Tibial nerve (tissue), 4 donors: ENCODE measurements at places on chromosomes 6 and 20. TPM values are rescaled to one million over a fixed set of nuclear protein-coding genes. Genes with fewer than 3 reads are reported as not detected.
A peak's percentile ranks its signal among the peaks of the same experiment; 100 is the strongest.

The NINL gene
- 9.6 TPM for total RNA-seq

The ZNF391 gene
- 3.3 TPM for total RNA-seq

The AFDN gene
- 148 TPM for total RNA-seq

The FOXF2 gene
- 0.21 TPM for total RNA-seq

The FOXC1 gene
- 53.5 TPM for total RNA-seq

The FIG4 gene
- 12.6 TPM for total RNA-seq

The RAD21L1 gene
- total RNA-seq = not detected

The PCNA gene
- total RNA-seq = 34.2 TPM

The EBF4 gene
- 4.8 TPM for total RNA-seq

DNA sequence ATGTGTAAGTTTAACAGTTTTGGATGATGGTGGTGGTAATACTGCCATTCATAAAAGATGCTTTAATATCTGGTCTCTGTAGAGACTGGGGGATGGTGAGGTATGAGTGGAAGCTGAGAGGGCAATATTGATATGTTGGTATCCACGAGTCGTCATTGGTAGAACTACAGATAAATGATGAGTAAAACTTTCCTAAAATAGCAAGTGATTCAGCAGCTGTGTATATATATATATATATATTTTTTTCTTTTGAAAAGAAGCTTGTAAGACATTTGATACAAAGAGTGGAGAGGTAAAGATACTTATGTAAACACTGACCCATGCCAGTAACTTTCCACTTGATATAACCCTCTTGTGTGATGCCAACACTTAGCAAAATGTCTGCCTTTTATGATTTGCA lies 41.7 kb upstream of the CITED2 start:
- no peaks in the 10 kb centered on the region for H3K4me1 ChIP-seq
- no peak overlapping the region for H3K27ac ChIP-seq
- H3K27me3 ChIP-seq = no peaks in the 10 kb centered on the region
- DNase-seq = no peak
- H3K36me3 ChIP-seq = no peaks in the 10 kb centered on the region

DNA sequence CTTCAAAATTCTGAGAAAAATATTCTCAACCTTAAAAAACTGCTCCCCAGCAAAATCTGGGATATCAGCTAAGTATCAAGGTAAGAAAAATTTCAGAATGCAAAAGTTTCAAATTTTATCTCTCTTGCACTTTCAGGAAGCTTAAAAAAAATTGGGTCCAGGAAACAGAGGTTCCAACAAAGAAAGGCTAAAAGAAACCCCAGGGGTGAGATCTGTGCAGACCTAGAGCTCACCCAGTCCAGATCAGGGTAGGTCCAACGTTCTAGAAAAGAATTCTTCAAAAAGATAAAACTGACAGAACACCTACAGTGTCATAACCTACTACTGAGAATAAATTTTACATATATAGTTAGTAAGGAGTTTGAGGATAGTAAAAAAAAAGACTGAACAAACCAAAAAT lies 23.5 kb downstream of the ILRUN start:
- no peak for DNase-seq
- no peak overlapping the region for H3K27ac ChIP-seq
- no peaks in the 10 kb centered on the region for H3K36me3 ChIP-seq
- H3K4me1 ChIP-seq = peaks cover 44% of the 10 kb centered on the region
- H3K27me3 ChIP-seq = no peaks in the 10 kb centered on the region

GRCh38 chr20:3681931-3682781 lies at the start of gene ADAM33:
Gene ADAM33, minus strand, starts transcription at chr20:3682010. Its CDS starts 6 bp downstream, at chr20:3682004.
- no peaks in the 10 kb centered on the region for H3K36me3 ChIP-seq
- peak within 1 kb of the TSS; percentile 93 for H3K27ac ChIP-seq
- H3K27me3 ChIP-seq = peaks cover 16% of the 10 kb centered on the region
- no peaks in the 10 kb centered on the region for H3K4me1 ChIP-seq

GRCh38 chr6:118876198-118876597 lies 17.8 kb upstream of the ASF1A start:
- H3K4me3 ChIP-seq = no peak overlapping the region
- no peaks in the 10 kb centered on the region for H3K27me3 ChIP-seq
- H3K27ac ChIP-seq = no peak overlapping the region
- H3K36me3 ChIP-seq = no peaks in the 10 kb centered on the region

DNA sequence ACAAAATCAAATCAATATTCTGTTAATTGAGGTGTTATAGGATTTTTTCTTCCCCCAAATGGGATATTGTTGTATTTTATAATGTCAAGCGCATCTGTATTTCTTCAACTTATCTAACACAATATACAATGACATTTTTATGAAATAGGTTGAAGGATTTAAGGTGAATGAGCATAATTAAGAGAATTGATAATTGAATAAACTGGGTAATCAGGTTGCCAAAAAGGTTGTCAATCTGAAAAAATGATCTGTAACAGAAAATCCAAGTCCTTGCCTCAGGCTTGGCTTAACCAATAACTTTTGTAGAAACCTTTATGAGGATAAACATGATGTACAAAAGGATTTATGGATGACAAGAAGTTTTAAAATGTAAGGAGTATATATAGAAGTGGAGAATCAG lies 1101.7 kb upstream of the EYS start:
- DNase-seq = no peak
- no peak overlapping the region for H3K27ac ChIP-seq
- H3K4me1 ChIP-seq = no peaks in the 10 kb centered on the region
- no peaks in the 10 kb centered on the region for H3K27me3 ChIP-seq
- no peak overlapping the region for H3K4me3 ChIP-seq
- no peaks in the 10 kb centered on the region for H3K36me3 ChIP-seq

DNA sequence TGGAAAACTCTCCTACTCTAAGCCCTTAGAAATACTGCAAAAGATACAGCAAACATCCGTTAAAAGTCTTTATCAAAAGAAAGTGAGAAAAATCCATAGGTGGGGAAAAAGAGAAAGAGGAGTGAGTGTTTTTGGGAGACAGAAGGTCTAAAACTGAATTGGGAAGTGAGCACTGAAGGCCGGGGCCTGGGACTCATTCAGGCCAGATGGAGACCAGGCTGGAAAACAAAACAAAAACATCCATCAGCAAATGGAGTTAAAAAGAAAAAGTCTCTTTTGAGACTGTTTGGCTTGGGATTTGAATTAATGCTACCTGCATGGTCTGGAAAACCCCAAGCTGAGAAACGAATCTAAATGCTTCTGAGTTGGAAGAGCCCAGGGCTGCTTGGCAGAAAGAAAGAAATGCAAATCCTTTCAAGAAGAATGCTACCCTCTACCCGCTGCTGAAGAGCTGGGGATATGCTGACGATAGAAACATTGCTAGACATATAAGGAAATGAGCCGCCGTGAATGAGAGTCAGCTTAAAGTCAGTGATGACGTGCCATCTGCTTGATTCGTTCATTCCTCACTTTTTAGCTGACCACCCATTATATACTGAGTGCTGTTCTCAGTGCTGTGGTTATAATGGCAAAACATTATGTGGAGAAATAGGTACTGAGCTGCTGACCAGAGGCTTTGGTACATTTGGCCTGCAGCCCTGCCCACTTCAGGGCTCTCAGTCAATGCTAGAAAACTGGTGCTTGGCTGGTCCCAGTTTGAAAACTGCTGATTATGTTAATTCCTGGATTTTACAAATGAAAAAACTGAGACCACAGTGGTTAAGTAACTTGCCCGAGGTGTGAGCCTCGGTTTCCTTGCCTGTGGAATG lies 28.0 kb upstream of the TULP4 start:
- H3K4me1 ChIP-seq = no peaks in the 10 kb centered on the region
- H3K36me3 ChIP-seq = no peaks in the 10 kb centered on the region
- H3K27ac ChIP-seq = peak overlapping the region; percentile 54
- no peak overlapping the region for H3K4me3 ChIP-seq

DNA sequence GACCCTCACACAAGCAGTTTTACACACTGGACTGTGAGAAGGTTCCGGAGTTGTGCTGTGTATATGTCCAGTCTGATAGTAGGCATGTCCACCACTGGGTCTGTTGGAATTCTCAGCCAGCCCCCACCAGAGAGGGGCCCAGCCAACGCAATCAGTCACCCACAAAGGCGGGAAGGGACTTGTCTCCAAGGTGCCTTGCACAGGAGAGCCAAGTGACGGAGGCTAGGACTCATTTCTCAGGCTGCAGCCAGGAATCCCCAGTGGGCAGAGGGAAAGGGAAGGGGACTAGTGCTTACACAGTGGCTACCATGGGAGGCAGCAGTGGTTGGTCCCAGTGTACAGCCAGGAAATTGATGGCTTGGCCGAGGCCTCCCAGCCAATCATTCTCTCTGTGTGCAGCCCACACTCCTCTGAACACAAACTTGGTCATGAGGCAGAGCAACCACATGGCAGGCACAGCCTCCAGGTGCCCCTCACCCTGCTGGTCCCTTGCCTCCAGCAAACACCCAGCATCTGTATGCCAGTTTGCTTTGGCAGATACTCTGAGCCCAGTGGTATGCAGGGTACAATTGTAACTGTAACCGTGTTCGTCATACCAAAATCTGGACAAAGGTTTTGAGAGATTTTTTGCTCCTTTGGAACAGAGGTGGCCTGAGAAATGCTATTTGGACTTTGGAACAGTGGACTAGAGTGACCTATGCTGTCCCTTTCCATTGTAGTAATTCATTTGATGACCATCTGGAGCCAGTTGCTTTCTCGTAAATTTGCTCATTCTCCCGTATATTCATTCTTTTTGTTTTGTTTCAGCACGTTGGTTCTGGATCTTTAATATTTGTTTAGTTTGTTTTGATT lies 72.9 kb upstream of the MYL9 start:
- no peak for DNase-seq
- no peak overlapping the region for H3K4me3 ChIP-seq
- peaks cover 89% of the 10 kb centered on the region for H3K4me1 ChIP-seq
- H3K27ac ChIP-seq = peak overlapping the region; percentile 51
- H3K27me3 ChIP-seq = no peaks in the 10 kb centered on the region

DNA sequence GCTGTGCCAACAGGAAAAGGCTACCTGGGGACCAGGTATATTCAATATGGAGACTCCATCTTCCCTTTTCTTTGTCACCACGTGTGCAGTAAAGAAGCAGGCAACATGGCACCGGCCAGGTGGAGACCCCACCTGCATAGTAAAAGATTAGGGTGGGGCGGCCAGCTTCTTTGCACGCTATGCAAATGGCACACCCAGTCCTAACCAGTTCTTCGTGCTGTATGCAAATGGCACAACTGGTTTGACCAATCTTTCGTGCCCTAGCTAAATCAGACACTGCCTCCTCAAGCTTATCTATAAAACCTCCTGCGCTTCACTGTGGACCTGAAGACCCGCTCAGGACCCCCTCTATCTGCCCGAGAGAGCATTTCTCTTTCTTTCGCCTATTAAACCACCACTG lies 88.8 kb upstream of the EZR start:
- DNase-seq = no peak
- no peaks in the 10 kb centered on the region for H3K4me1 ChIP-seq
- H3K36me3 ChIP-seq = no peaks in the 10 kb centered on the region
- no peak overlapping the region for H3K27ac ChIP-seq
- no peak overlapping the region for H3K4me3 ChIP-seq

GRCh38 chr6:9634776-9635175 lies 780.1 kb downstream of the TFAP2A start:
- no peak overlapping the region for H3K27ac ChIP-seq
- H3K4me3 ChIP-seq = no peak overlapping the region
- H3K4me1 ChIP-seq = no peaks in the 10 kb centered on the region
- DNase-seq = no peak
- no peaks in the 10 kb centered on the region for H3K36me3 ChIP-seq

- no peaks in the 10 kb centered on the region for H3K4me1 ChIP-seq
- no peaks in the 10 kb centered on the region for H3K36me3 ChIP-seq
- no peak overlapping the region for H3K27ac ChIP-seq
- DNase-seq = no peak
Observed at GRCh38 chr20:57040466-57040865, 226.0 kb downstream of the BMP7 start.

- peak overlapping the region; percentile 97 for H3K27ac ChIP-seq
- H3K27me3 ChIP-seq = no peaks in the 10 kb centered on the region
- H3K4me1 ChIP-seq = peaks cover 29% of the 10 kb centered on the region
- DNase-seq = no peak
- H3K4me3 ChIP-seq = peak overlapping the region; percentile 35
- no peaks in the 10 kb centered on the region for H3K36me3 ChIP-seq
Observed at GRCh38 chr6:32151181-32151862, 417 bp downstream of the PRRT1 start.

- H3K4me1 ChIP-seq = no peaks in the 10 kb centered on the region
- no peaks in the 10 kb centered on the region for H3K27me3 ChIP-seq
- no peak overlapping the region for H3K4me3 ChIP-seq
- peak; percentile 53 for DNase-seq
- no peaks in the 10 kb centered on the region for H3K36me3 ChIP-seq
- H3K27ac ChIP-seq = no peak overlapping the region
Observed at GRCh38 chr20:22684072-22684762, 99.8 kb upstream of the FOXA2 start.

DNA sequence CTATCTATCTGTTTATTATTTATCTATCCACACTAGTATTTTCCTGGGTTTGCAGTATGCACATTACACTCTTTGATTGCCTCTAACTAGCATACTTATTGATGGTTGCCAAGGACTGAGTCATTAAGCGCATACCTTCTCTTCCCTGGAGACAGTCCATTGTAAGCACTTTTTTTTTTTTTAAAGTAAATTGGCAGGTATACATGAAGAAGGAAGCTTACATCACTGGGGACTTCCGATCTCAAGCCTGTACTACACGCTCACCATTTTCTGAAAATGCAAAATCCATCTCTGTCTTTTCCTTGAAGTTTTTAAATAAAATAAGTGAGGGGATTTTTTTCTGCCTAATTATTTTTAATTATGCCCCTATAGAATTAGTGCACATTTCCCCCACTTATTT lies 63.5 kb downstream of the HMGN3 start:
- H3K4me1 ChIP-seq = no peaks in the 10 kb centered on the region
- H3K36me3 ChIP-seq = no peaks in the 10 kb centered on the region
- H3K4me3 ChIP-seq = no peak overlapping the region
- DNase-seq = no peak
- no peaks in the 10 kb centered on the region for H3K27me3 ChIP-seq

DNA sequence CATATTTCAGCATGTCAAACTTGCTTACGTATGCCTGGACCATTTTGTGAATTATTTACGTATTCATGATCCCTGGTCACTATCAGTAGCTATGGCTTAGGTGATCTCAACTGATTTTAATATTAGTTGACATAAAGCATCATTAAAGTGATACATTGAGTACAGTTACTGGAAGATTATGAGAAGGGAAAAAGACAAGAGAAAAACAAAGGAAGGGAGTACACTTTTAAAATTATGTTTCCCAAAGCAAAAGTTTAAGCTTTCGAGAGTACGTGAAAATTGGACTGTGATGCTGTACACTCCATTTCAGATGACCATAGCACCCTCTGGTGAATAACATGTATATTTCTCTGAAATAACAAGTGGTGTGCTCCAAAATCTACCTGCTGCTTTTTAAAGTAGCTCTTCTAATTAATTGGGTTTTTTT lies 215.0 kb upstream of the HSF2 start:
- no peak for DNase-seq
- no peak overlapping the region for H3K4me3 ChIP-seq
- H3K27ac ChIP-seq = no peak overlapping the region
- no peaks in the 10 kb centered on the region for H3K27me3 ChIP-seq
- H3K4me1 ChIP-seq = no peaks in the 10 kb centered on the region

GRCh38 chr6:49406250-49406970 lies 56.6 kb downstream of the MMUT start:
- no peak overlapping the region for H3K4me3 ChIP-seq
- H3K27ac ChIP-seq = no peak overlapping the region
- DNase-seq = no peak
- peaks cover 7% of the 10 kb centered on the region for H3K4me1 ChIP-seq
- no peaks in the 10 kb centered on the region for H3K36me3 ChIP-seq
